ENCODE measurements at places on chromosomes 5 and 9. TPM values are rescaled to one million over a fixed set of nuclear protein-coding genes. Genes with fewer than 3 reads are reported as not detected.
A peak's percentile ranks its signal among the peaks of the same experiment; 100 is the strongest.

DNA sequence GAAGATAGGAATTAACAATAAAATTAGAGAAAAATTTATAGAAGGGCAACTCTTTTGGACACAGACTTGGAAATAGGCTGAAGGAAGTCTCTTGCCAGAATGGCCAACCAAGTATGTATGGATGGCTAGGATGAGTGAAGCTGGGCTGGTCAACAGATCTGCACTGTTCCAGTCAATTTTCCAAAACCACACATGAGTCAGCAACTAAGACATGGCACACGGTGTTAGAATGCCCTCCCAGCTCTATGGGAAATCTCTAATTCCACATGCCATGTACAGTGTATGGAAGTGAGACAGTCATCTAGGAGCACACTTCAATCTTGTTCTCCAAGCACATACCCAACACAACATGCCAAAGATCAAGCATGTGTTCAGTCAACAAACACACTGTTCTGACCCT, 129.6 kb downstream of the GLIS3 start:
- DNase-seq, result no peak

DNA sequence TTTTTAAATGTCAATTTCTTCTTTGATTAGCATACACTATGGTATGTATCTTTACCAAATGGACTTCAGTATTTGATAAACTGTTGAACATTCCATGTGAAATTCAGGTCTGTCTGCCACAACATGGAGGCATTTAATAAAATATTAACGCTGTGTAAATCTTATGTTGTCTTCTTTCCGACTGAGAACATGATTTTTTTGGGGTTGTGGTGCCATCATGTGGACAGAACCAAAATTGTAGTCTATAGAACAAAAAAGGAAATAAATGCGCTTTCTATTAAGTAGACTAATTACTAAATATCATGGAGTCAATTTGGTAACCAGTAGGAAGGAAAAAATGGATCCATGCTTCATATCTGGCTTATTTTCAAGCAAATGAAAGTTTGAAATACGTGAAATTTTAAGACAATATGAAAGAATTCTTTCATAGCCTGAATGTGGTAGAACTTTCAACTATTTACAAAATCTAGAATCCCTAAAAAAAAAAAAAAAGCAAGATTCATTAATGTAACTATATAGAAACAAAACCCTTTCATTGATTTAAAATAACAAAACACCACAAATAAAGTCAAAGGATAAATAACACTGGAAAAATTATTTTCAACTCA, 2.8 kb upstream of the PLK2 start:
- peak; percentile 22 for DNase-seq

- DNase-seq, result no peak
Measured at GRCh38 chr9:130072515-130073235, 19.0 kb downstream of the GPR107 start.

- no peak for DNase-seq
Measured at GRCh38 chr5:65055938-65056337, 287.2 kb downstream of the CWC27 start.

- DNase-seq, result no peak
Measured at GRCh38 chr5:105917189-105917588, 1753.5 kb downstream of the EFNA5 start.

DNA sequence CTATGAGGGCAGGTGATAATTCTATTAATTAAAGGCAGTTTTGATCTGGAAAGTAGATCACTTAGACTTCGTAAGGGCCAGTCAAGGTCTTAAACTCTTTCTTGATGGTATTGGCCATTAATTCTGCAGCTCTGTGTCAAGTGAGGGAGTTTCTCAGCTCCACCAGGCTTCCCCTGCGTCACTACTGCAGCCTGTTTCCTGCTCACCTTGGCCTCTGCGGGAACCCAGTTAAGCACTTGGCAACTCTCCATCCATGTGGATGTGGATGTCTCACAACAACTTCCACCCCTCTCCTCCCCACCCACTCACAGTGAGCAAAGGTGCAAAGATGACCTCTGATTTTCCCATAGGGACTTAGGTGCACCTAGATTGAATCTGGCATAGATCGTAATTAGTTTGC, 191.6 kb downstream of the PLK2 start:
- no peak for DNase-seq

DNA sequence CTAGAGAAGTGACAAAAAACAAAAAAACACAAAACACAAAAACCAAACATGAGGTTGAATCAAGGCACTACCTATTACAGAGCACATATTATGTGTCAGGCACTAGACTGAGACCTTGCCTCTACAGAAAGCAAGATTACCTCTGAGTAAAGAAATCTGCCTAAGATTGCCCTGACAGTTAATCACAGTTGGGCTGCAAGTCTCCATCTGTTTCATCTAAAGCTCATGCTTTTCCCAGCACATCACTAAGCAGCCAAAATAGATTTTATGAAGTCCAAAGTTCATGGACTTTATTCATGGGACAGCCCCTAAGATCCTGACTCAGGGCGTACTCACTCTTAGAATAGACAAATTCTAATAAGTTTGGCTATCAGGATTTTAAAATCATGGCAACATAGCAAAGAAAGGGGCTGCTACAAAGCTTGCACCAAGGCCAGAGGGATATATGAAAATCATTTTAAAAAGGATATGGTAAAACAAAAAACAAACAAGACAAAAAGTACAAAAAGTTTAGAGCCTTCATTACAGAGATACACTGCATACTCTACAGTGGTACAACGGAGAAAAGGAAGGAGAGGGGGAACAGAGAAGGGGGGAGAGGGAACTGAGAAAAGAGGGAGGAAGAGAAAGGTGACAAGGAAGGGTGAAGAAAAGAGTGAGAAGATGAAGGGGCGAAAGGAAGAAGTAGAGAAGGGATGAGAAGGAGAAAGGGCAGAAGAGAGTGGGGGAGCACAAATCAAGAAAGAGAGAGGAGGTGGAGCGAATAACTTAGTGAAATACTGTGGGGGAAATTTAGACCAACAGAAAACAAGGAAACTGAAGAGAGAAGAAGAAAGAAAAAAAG, 58.2 kb downstream of the RICTOR start:
- DNase-seq, result no peak

- no peak for DNase-seq
Measured at GRCh38 chr5:74201334-74202081, 439.0 kb downstream of the ENC1 start.

GRCh38 chr9:93406371-93406770, 45.1 kb upstream of the FAM120A start:
- DNase-seq, result no peak

- DNase-seq, result no peak
Measured at GRCh38 chr9:131255676-131256197, 20.6 kb downstream of the FAM78A start.

DNA sequence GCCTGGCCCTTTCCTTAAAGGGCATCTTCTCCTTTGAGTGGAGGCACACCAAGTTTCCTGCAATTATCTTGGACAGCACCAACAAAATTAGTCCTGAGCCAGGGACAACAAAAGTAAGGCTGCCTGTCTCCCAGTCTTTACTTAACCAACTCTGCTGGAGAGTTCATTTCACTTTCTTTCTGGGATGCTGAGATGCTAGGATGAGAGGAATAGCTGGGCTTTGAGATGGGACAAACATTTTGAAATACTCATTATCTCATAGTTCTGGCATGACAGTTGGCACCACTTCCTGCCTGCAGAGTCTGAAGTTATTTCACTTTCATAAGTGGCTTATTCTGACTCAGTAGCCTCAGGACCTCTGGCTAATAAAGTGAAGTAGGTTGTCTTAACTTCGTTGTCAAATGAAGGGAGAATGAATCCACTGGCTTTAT, 157.0 kb downstream of the C9orf152 start:
- no peak for DNase-seq

DNA sequence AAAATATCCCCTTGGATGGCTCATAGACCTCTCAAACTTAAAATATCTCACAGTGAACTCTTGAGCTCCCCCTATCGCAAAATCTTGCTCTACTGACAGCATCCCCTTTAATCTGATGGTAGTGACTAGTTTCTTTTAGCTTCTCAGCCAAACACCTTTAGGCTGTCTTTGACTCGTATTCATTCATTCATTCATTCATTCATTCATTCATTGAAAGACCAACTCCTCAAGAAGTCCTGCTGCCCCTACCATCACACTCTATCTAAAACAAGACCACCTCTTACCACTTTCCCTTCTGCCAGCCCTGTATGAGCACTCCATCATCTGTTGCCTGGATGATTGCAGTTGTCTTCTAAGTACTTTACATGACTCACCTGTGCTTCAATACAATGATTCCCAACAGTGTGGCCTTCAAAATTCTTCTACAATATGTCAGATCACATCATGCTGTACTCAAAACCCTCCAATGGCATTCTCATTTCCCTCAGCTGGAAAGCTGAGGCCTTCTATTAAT, 46.8 kb downstream of the ITGA2 start:
- no peak for DNase-seq

GRCh38 chr5:105952875-105953274, 1717.9 kb downstream of the EFNA5 start:
- DNase-seq, result no peak

- DNase-seq, result no peak
Measured at GRCh38 chr5:174273325-174273724, 227.8 kb downstream of the NSG2 start.

Gene CLTA
- total RNA-seq, result 78.5 TPM

Gene OR1Q1
- not detected for total RNA-seq

Gene FST
- total RNA-seq, result 2.0 TPM

Gene OR1L6
- total RNA-seq, result not detected

Gene PCDHAC1
- not detected for total RNA-seq

Gene OCLN
- 1.2 TPM for total RNA-seq

Gene PPP3R2
- not detected for total RNA-seq

Gene IFNA2
- total RNA-seq, result not detected

Gene SPINK4
- total RNA-seq, result not detected

Gene LECT2
- not detected for total RNA-seq

Data from T-cell (primary cell).